ENCODE measurements at places on chromosomes 11 and 22. TPM values are rescaled to one million over a fixed set of nuclear protein-coding genes. Genes with fewer than 3 reads are reported as not detected.

NXPE1 gene
- 0.11 TPM for total RNA-seq

UBQLN3 gene
- total RNA-seq = 0.13 TPM

RBMXL2 gene
- not detected for total RNA-seq

P4HA3 gene
- total RNA-seq = 5.6 TPM

OR4D6 gene
- total RNA-seq = not detected

KCNE3 gene
- 1.2 TPM for total RNA-seq

GRK3 gene
- total RNA-seq = 2.2 TPM

SYCE3 gene
- not detected for total RNA-seq

NPTXR gene
- total RNA-seq = 2.6 TPM

C11orf91 gene
- total RNA-seq = not detected

BIK gene
- total RNA-seq = not detected

BTG4 gene
- total RNA-seq = not detected

SHISA8 gene
- not detected for total RNA-seq

TCN1 gene
- total RNA-seq = not detected

FOSL1 gene
- 13.1 TPM for total RNA-seq

LRP4 gene
- total RNA-seq = 2.5 TPM

E2F8 gene
- total RNA-seq = 1.1 TPM

CCDC15 gene
- 2.2 TPM for total RNA-seq

RAB36 gene
- 7.5 TPM for total RNA-seq

SHISAL1 gene
- 47.0 TPM for total RNA-seq

MOV10L1 gene
- total RNA-seq = 0.43 TPM

CCDC157 gene
- 1.4 TPM for total RNA-seq

MYO7A gene
- total RNA-seq = 0.22 TPM

OR4C3 gene
- total RNA-seq = not detected

INTS4 gene
- total RNA-seq = 41.7 TPM

ADM2 gene
- 3.0 TPM for total RNA-seq

XPNPEP3 gene
- 16.0 TPM for total RNA-seq

All from articular chondrocyte of knee joint (primary cell).